ENCODE measurements at places on chromosomes 4 and X.

DNA sequence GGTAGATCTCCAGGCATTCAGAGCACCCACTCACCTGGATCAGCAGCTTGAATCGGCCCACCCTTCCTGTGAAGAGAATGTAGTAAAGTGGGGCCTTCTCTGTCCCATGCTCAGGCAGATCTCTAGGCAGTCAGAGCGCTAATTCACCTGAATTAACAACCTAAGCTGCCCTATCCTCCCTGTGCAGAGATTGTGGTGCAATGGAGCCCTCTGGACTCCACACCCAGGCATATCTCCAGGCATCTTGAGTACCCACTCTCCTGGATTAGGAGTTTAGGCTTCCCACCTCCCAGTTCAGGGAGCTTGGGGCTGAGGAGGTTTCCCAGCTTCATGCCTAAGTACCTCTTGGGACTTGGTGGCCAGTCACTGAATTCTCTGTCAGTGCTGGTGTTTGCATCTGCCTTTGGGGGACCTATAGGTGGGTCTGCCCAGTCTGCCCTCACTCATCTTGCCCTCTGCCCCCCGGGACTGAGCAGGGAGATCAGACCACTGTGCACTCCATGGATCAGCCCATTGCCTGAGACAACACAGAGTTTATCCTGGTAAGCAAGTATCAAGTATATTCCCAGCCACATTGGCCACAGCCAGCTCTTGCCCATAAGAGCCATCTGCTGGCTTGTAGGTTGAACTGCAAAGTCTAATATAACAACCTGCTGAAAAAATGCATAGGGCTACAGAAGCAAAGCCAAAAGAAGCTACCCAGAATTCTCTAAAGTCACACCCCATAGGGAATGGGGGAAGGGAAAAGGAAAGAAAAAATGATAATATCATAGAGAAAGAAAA is 372.9 kb downstream of the KLHL13 start:
- DNase-seq, result no peak

GRCh38 chrX:47831788-47832187 is 4.9 kb upstream of the ZNF81 start:
- peak; percentile 11 for DNase-seq

DNA sequence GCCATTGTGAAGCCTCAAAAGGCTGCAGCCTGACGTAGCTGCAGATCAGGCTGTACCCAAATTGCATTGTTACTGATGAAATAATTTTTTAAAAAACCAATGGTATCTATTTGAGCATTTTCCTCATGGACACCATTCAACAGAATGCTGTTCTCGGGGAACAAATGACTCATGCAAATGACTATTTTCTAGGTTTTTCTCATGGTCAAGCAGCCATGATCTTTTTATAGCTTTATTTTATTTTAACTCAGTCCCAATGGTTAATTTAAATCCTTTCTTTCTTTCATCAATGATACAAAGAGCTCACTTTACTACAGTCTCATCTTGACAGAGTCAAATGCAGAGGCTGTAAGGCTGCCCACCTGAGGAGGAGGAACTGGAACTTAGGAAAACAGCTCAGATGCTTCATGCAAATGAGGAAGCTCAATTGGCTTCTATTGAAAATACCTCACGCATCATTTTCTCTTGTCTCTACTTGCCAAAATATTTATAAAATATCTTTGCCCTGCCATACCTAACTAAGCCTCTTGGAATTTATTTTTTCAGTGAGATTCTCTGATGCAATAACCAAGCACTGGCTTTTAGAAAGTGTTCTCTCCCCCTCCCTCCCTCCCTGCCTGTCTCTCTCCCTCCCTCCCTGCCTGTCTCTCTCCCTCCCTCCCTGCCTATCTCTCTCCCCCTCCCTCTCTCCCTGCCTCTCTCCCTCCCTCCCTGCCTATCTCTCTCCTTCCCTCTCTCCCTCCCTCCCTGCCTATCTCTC is 81.0 kb downstream of the SORBS2 start:
- DNase-seq, result peak; percentile 5

- DNase-seq, result no peak
Observed at GRCh38 chrX:46117234-46117633, 428.0 kb downstream of the ZNF674 start.

DNA sequence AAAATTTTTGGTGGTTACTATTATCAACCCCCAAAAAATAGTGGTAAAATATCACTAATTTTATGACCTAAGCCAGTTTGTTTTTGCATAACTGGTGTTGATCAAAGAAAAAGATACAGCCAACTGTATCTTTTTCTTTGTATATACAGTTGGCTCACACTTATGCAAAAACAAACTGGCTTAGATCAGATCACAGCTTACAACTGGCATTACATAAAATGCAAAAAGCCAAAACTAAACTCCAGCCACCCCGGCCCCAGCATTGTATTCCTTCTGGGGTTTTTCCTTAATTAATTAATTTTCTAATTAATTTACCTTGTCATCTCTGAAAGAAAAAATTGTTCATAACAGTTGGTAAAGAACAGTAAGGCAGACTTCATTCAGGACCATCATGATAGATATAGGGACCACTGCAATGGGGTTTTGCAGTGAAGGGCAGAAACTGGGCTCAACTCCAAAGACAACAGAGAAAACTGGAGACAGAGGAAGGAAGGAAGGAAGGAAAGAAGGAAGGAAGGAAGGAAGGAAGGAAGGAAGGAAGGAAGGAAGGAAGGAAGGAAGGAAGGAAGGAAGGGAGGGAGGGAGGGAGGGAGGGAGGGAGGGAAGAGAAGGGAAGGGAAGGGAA is 202.1 kb downstream of the HNRNPD start:
- no peak for DNase-seq

GRCh38 chrX:141258080-141258479 is 15.8 kb upstream of the SPANXC start:
- DNase-seq, result no peak

GRCh38 chrX:135307171-135307570 is 2.1 kb upstream of the ETDC start:
- no peak for DNase-seq

- no peak for DNase-seq
Observed at GRCh38 chr4:111494971-111495370, 650.3 kb upstream of the FAM241A start.

GRCh38 chr4:145821766-145822165 is 116.9 kb downstream of the ZNF827 start:
- no peak for DNase-seq

DNA sequence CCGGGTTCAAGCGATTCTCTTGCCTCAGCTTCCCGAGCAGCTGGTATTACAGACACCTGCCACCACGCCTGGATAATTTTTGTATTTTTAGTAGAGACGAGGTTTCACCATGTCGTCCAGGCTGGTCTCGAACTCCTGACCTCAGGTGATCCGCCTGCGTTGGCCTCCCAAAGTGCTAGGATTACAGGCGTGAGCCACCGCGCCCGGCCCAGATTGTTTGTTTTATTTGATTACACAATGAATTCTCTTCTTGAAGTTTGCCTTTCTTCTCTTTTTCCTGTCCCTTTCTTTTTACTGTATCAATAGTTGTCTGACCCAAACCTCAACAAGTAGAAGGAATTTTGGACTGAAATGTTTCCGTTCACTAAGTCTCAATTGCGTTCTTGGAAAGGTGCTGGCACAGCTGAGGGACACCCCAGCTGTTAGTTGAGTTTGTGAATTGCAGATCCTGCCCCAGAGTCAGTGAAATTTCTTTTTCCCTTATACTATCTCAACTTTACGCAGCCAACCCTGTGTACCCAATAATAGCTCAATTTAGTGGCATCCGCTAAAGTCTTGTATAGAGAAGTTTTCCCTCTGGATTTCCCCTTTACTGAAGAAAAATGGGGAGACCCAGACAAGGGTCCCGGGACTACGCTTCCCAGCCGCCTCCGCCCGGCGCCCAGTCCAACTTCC is 639 bp upstream of the MTM1 start:
- DNase-seq, result no peak

DNA sequence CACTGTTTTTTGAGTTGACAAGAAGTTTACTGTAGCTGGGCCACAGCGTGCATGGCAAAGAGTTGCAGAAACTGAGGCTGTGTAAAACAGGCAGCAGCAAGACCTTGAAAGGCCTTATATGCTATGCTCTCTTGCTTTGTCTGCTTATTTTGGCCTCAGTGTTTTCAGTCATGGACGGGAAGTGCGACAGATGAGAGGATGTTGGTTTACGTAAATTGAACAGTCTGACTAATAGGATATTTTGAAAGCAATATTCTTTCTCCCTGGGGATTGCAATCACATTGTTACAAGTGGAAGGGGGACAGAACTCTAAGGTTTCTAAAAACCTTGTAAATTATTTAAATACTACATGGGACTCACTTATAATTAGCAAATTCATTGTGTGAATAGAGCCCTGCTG is 32.2 kb upstream of the MAGEA10 start:
- no peak for DNase-seq

- peak; percentile 29 for DNase-seq
Observed at GRCh38 chr4:66091786-66092185, 421.5 kb upstream of the EPHA5 start.

DNA sequence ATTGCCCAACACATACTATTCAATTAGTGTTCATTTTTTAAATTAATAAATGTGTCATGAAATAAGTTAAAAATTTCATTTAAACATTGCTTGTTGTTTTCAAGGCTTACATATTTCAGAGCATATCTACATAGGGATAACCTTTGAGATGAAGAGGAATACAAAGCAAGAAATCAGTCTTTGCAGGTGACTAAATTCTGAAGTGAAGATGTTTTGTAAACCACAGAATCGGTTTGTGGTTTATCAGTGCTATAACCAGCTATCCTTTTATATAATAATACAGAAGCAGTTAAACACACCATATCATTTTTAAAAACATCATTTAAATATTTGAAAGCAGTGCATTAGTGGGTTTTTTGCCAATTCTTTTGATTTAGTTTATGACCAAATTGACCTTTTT is 26.9 kb downstream of the FAM241A start:
- no peak for DNase-seq

- DNase-seq, result no peak
Observed at GRCh38 chr4:109155682-109156283, 146.7 kb downstream of the COL25A1 start.

DNA sequence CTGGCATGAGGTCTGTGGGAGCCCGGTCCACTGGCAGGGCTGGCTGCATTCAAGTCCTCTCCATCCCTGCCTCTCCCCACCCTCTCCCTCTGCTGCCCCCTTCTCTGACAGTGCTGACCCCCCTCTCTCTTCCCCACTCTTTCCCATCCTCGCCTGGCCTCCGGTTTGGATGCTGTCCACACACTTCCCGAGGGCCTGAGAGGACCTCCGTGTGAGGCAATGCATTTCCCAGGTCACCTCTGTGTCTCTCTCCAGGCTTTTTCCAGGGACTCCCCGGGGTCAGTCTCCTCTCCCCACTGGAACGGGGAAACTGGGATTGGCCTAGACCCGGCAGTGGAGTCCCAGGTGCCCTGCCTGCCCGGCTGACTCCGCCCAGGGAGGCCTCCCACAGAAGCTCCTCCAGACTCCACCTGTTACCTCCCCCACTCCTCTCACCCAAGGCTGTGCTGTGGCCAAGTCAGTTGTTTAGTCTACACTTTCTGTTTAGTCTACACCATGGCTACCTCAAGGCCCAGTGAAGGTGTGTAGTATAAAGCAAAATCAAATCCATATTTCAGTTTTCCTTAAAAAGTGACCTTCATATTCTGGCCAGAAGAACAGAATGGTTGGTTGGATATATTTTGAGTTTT is 146.8 kb downstream of the PTTG2 start:
- no peak for DNase-seq

DNA sequence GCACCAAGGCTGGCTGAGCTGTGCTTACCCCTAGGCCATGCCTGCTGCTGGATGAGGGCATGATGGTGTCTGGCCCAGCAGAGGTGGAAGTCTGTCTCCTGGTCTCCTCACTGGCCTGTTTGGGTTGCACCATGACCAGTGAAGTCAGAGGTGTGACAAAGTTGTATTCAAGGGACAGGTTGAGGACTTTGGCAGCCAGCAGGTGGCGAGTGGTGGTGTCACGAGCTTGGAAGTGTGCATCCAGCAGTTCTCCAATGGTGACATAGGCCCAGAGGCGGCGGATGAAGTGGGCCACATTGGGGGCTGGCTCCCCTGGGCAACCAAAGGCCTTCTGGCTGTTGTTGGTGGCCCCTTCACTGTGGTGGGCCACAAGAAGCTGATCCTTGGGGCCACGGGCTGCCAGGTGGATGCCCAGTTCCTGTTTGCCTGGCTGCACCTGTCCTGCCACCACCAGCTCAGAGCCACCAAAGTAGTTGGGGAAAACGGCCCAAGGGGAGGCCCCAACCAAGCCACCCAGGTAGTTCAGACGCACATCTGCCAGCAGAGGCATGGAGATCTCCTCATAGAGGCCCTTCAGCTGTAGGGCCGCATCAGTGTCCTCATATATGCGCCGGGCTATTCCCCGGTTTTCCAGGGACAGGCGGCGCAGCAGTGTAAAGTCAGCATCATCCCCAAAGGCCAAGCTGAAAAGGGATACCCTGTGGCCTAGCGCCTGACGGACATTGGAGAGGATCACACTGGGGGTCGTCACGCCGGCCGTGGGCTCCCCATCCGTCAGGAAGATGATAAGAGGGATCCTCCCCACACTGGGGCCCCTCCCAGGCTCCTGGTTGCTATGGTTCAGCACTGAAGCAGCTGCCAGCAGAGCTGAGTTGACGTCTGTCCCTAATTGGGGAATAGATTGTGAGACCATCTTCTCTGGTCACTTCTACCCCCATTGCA is 39.7 kb downstream of the ITIH6 start:
- no peak for DNase-seq

DNA sequence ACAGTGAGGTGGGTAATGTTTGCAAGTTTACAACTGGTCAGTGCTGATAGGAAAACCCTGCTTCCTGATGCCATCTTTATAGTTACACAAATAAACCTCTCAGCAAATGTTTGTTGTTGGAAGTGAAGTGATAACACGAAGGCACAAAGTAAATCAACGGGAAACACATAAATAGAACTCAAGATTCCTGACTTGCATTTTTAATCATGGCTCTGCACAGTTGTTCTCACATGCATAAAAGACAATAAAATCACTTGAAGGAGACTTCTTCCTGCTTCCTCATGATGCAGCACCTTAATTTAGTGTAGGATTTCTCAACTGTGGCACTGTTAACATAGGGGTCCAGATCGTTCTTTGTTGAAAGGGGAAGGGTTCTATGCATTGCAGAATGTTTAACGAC is 907.7 kb downstream of the RAB28 start:
- no peak for DNase-seq

DNA sequence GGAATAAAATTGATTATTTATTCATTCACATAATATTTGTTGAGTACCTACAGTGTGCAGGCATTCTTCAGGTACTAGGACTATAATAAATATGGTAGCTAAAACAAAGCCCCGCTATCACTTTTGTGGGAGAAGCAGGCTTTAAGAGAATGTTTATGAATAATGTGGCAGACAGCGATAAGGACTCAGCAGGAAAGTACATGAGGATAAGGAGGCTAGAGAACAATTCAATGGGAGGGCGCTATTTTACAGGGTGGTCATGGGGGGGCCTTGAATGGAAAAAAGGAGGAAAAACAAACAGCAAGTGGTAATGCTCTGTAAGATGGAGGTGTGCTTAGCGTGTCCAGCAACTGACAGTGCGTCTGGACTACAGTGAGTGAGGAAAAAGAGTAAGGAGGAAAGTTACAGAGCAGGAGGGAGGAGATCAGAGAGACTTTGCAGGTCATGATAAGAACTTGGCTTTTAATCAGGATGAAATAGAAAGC is 264.2 kb upstream of the ETNPPL start:
- DNase-seq, result no peak

GRCh38 chrX:53272808-53273337 is 8.5 kb downstream of the IQSEC2 start:
- DNase-seq, result no peak

Measured in HS-27A (cell line).